ENCODE measurements at places on chromosomes 1 and 21.

GRCh38 chr1:197314682-197315081 is 46.6 kb downstream of the CRB1 start:
- no peak for DNase-seq

DNA sequence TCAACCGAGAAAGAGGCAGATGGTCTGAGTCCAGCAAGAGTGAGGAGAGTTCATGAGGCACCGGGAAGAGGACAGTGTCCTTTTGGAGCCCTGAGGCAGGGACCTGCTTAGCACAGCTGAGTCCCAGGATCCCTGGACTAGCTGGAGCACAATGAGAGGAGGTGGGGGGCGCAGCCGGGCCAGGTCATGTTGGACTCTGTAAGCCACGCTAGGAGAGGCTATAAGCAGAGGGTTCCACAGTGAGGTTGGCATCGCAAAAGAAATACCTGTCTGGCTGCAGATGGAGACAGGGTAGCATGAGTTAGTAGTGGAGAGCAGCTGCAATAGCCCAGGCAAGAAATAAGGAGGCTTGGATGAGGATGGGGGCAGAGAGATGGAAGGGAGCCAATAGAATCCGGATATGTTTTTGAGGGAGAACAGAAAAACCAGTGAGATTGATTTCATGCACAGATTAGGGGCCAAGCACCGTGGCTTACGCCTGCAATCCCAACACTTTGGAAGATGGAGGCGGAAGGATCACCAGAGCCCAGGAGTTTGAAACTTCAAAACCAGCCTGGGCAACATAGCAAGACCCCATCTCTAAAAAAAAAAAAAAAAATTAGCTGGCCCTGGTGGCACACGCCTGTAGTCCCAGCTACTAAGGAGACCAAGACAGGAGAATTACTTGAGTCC is 98.2 kb downstream of the DHRS3 start:
- DNase-seq: no peak

DNA sequence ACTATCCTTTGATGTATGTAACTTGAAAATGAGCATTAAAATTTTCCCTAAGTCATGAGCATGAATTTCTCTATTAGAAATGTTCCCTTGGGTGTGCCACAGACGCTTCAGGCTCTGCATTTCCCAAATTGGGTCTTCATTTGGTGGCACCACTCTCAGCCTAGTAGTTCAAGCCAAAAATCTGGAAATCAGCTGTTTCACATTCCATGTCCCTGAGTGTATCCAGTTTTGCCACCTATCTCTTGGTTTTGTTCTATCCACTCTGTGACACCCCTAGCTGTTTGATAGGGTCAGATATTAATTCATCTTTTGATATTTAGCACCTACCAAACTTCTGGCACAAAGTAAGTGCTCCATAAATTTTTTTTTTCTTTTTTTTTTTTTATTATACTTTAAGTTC is 89.5 kb upstream of the DPH5 start:
- no peak for DNase-seq

DNA sequence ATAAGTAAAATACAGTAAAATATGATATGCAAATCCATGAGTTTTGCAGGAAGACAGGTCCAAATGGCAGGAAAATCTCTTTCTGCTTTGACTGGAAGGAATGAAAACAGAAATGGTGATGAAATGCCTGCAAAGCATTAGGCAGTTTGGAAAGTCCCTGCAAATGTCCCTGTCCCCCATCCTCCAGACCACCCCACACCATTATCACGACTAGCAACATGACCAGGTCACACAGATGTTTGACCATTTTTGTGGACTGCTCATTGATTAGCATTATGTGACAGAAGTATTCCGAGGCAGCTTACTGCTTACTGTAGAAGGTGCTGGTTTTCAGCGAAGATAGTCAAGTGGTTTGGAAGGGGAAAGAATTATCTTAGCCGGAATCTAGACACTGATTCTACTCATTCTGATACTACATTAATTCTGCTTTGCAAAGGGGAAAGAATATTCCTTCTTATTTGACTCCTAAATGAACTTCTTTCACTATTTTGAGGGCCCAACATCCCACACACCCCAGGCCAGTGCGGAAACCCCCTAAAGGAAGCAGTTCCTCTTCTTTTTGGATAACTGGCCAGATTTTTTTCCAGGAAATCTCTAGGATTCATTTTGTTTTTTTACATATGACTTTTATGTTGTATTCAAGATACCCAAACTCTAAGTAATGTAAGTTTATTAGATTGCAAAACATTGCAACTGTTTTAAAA is 9.5 kb upstream of the CR2 start:
- DNase-seq: no peak

DNA sequence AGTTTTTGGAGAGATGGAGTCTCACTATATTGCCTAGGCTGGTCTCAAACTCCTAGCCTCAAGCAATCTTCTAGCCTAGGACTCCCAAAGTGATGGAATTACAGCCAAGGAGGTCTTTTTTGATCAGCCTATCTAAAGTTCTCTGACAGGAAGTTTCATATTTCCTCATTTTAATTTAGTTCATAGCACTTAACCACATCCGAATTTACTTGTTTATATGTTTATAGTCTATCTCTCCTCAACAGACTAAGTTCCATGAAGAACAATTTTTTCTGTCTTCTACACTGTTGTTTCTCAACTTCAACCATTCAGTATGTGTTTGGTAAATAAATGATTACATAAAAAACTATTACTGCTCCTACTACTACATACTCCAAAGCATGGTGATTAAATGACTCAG is 47.9 kb downstream of the GON4L start:
- DNase-seq: no peak

GRCh38 chr1:227065311-227065710 is 125.2 kb downstream of the COQ8A start:
- no peak for DNase-seq

GRCh38 chr1:204443260-204443619 is 31.6 kb upstream of the PPP1R15B start:
- no peak for DNase-seq

DNA sequence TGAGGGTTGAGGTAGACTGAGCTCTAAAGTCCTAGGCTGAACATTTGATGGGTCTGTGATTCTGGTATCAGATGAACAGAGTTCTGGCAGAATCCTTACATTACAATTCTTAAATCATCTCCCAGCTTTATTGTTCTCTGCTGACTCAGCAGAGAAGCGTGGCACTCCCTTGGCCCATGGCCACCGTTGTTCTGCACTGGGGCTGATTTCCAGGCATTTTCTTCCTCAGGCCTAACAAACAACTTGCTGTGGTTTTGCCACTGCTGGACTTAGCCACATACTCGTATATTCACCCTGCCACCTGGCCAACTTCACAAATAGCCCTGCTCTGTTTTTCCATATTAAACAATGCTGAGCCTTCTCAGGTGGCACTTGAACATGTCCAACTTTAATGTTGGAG is 223.2 kb downstream of the TNR start:
- no peak for DNase-seq

- DNase-seq: no peak
These were observed 146.2 kb upstream of the IRF2BP2 start for GRCh38 chr1:234756066-234756774.

Data from activated CD8-positive, alpha-beta memory T cell treated with anti-CD3 and anti-CD28 coated beads for 4 hours (primary cell).